Small intestine (tissue), 16 donors: ENCODE measurements at places on chromosomes 12 and 14.

- DNase-seq, result no peak
These were observed 135.8 kb upstream of the PLXNC1 start for GRCh38 chr12:94012590-94012989.

GRCh38 chr14:74826574-74826973, 49.4 kb downstream of the PROX2 start:
- DNase-seq, result no peak

- DNase-seq, result peak; percentile 83
These were observed 31.7 kb downstream of the PTHLH start for GRCh38 chr12:27940756-27941402.

GRCh38 chr12:1716215-1716862, 25.5 kb downstream of the ADIPOR2 start:
- no peak for DNase-seq

DNA sequence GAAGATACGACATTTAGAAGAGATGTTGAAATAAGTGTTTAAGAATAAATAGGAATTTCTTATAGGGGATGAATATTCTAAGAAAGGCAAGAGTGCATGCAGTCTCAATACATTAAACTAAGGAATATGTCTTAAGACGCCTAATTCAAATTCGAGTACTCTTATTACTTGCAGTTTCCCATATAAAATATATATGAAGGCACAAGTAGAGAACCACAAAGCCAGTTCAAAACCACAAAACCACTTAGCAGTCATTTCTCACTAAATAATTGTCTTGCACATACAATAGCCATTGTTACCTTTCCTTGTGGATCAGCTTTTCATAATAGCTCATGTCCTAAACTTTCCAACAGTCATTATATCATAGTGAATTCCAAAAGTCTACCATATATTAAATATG, 91.0 kb upstream of the MON2 start:
- no peak for DNase-seq

GRCh38 chr14:105841022-105842009, 314.9 kb downstream of the TMEM121 start:
- no peak for DNase-seq
